Occipital lobe (tissue), 3 donors: ENCODE measurements at places on chromosomes 12 and 14. TPM values are rescaled to one million over a fixed set of nuclear protein-coding genes. Genes with fewer than 3 reads are reported as not detected.

The GPRC5D gene
- not detected for total RNA-seq

The DPF3 gene
- total RNA-seq: 5.3 TPM

DNA sequence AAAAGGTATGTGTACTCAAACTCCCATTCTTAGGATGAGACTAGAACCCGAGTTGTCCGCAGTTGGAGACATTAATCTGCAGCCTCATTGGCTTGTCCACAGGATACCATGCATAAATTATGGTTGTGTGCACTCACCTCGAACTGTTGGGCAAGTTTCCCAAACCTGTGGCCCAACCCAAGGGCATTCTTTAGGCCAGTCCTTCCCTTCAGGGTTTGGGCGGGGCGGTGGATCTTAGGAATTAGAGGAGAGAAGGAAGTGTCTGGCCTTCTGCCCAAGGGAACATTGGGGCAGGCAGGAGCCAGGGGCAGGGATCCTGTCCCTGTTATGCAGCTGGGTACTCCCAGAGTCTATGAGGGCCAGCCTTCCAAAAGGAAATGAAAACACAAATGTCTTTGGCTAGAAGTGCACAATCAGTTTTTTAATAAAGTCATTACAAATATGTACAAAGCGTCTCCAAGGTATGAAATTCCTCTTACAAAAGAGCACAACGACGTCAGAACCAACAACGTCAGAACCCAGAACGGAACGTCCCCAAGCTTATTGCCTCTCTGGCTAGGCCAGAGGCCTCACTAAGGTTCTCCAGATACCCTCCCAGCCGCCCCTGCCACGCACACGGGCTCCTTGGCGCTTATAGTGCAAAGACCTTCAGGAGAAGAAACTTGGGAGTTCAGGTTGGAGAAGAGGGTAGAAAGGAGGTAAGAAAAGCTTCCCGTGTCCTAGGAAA is 25.3 kb downstream of the HRK start:
- no peak for DNase-seq

DNA sequence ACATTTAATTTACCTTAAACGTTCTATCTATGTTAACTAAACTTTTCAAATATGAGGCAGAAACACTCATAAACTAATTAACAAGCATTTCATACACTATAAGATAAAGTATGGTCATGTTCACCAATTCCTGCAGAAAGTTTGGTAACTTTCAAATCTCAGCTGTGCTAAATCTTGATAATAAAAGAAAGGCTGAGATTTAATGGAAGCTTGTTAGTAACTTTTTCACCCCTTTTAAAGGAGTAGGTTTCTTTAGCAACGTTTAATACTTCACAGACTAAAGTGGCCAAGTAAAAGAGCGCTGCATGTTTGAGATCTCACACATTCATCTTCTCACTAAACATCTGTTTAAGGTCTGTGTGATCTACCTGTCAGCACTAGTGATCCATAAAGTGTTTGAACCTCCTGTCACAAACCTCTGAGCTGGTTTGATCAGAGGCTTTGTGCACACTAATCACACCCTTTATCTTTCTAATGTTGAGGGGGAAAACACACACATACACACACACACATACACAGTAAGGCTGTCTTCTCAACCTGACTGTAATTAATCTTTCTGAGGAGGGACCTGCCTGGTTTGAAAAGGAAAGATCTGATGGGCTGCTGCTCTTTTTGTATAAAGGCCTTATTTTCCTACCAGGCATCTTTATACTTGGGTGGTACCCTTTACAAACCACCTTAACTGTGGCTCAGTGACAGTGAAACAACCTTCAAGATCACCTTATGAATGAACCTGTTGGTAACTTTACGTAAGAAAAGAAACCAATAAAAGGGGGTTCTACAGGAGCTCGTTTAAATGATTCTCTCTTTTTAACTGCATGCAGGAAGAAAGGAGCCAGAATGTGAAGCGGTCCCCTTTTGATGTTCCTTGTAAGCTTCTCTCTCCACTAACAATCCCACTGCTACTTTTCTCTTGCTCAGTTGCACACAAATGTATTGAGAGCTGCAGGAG is 244.2 kb downstream of the SOX5 start:
- DNase-seq: no peak

The CRADD gene
- 10.3 TPM for total RNA-seq

DNA sequence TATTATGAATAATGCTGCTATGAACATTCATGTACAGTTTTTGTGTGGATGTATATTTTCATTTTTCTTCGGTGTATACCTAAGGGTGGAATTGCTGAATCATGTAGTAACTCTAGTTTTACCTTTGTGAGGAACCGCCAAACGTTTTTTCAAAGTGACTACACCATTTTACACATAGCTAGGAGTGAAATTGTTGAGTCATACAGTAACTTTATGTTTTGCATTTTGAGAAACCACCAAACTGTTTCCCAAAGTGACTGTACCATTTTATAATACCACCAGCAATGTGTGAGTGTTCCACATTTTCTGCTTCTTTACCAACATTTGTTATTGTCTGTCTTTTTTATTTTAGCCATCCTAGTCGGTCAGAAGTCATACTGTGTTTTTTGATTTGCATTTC is 3.1 kb upstream of the TPH2 start:
- DNase-seq: no peak

DNA sequence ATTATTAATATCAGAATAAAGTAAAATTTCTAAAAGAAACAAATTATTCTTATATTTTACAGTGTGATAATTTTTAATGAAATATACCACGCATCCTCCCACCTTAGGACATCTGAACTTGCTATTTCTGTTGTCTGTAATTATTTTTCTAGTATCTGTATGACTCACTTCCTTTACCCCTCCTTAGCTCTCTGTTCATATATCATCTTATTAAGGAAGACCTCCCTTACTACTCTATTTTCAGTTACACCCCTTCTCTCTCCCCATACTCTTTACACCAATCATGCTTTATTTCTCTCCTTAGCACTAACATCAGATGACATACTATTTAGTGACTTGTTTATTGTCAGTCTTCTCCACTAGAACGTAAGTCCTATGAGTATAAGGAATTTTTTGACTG is 34.2 kb upstream of the C12orf50 start:
- DNase-seq: no peak

DNA sequence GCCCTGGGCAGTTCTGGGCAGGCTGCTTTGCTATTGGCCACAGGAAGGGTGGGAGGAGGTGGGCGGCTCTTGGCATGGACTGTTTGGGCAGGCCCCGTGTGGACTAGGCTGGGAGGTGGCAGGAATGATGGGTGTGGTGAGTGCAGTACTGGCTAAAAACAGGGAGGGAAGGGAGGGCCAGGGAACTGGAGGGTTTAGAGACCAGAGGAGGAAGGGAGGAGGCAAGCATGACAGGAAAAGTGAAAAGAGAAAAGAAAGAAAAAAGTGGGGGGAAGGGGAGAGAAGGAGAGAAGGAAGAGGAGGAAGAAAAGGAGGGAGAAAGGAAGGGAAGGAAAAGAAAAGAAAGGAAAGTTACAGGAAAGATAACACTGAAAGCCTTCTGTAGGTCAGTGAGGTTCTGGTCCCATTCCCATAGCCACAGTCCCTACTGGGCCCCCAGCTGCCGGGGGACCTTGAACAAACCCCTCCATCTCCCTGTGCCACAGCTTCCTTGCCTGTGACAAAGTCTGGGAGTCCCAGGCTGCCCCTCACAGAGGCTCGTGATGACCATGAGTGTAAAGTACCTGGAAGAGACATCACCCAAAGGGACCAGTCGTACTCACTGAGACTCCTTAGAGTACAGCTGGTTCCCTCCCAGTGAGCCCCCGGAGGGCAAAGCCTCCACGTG is 1.1 kb upstream of the C14orf132 start:
- no peak for DNase-seq

GRCh38 chr14:92382677-92383076 is 59.7 kb downstream of the SLC24A4 start:
- no peak for DNase-seq
